ENCODE measurements at places on chromosomes 4 and X.
A peak's percentile ranks its signal among the peaks of the same experiment; 100 is the strongest.

DNA sequence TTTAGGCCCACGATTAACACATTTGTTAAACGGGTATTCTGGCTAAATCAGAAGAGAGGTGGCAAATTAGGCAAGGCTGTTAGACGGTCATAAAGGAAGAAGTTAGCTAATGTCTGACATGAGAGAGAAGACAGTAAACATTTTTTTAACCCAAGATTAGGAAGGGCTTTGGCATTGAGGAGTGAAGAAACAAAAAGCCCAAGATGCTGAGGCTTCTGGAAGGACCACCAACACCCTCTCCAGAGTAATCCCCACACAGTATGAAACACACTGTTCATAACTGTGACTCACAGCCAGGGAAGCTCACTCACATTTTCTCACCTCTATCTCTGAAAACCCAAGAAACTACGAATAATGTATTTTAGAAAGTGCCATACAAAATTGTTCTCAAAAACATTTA lies 127.6 kb downstream of the AMELX start:
- DNase-seq = no peak

DNA sequence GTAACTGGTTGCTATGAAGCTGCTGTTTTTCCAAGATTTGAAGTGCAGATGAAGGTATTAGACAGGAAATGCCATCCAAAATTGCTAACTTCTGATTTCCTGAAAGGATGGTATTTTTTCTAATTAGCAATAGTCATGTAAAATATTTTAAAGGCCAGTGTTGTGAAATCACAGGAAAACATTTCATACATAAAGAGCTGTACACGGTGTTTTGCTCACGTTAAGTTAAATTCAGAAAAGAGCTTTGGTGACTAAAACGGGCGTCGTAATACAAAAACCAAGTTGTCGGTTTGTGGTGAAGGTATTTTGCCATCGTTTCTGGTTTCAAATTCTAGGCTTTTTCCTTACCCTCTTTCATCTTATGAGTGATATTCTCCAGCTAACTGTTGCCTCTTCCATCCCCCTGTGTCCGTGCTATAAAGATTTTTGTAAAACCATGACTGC lies 39.8 kb downstream of the AFF1 start:
- no peak for DNase-seq

- DNase-seq = no peak
Measured at GRCh38 chr4:7307394-7308099, 115.2 kb downstream of the SORCS2 start.

- peak; percentile 83 for DNase-seq
Measured at GRCh38 chrX:46573892-46574773, 568 bp downstream of the CHST7 start.

- DNase-seq = peak; percentile 50
Measured at GRCh38 chrX:17361620-17362019, 13.4 kb upstream of the NHS start.

DNA sequence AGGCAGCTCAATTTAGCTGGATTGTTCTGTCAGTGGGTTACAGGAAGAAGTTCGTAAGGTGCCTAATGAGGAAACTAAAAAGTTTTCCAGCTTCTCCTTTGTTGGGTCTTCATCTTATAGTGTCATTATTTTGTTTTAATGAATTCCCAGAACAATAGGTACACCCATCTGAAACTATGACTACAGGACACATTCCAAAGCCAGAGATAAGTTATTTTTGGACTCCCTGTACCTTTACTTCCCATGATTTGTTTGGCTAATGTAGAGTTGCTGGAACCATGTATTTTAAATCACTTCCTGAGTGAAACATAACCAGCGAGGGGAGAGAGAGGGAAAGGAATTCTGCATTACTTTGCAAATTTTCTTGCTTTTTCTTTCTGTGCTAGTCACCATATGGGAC lies 114.0 kb downstream of the CLCN5 start:
- DNase-seq = no peak

- no peak for DNase-seq
Measured at GRCh38 chrX:123740536-123740935, 7.7 kb upstream of the THOC2 start.

DNA sequence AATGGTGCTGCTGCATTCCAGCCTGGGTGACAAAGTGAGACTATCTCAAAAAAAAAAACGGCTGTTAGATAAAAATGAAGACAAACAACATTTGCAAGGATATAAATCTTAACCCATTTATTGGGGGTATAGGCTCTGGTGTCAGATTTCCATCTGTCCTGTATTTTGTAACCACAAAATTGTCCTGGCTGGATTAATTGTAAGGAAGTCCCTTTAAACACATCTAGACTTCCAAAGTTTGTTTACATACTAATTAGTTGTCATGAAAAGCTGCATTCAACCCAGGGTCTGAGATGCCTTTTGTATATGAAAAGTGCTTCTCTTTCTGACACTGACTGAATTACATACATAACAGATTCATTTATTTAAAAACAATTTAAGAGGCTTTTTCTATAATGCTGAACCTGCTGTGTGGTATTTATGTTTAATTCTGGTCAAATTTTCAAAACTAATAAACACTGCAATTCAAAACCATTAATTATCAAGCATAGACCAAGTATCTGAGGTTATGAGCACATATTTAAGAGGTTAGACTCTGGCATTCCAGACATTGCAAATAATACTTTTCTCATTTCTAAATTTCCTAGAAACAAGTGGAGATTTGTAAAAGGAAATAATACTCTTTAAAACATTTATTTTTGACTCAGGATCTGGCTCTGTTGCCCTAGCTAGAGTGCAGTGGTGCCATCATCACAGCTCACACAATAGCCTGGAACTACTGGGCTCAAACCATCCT lies 17.5 kb upstream of the UGDH start:
- peak; percentile 84 for DNase-seq

GRCh38 chr4:107862658-107863057 lies 37.9 kb downstream of the SGMS2 start:
- DNase-seq = peak; percentile 38

GRCh38 chr4:151359576-151359975 lies 34.2 kb upstream of the SH3D19 start:
- DNase-seq = peak; percentile 5

DNA sequence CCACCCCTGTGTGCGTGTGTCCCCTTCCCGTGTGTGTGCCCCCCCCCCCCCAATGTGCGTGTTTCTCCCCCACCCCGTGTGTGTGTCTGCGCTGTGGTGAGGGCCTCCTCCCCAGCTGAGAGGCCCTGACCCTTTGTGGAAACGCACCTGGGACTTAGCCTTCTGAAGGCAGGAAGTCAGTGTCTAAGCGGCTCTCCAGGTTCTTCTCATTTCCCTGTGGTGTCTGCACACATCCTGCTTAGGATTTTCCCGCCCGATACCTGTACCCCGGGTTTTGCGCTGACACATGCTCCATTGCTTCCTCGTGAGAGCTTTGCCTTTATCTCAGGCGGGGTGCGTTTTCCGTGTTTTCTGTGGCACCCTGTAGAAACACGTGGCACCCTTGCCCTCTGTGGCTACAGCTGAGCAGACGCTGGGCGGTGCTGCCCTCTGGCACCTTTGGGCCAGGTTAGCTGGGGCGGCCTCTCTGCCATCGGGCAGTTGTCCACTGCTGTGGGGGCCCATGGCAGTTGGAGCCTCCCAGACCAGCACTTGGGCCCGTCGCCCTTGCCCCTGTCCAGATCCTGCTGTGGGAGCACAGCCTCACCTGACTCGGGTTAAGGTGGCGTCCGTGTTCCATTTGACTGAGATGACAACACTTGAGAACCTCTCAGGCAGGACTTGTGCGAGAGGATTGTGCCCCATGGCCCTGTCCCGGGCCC lies 26.3 kb downstream of the MAEA start:
- no peak for DNase-seq

DNA sequence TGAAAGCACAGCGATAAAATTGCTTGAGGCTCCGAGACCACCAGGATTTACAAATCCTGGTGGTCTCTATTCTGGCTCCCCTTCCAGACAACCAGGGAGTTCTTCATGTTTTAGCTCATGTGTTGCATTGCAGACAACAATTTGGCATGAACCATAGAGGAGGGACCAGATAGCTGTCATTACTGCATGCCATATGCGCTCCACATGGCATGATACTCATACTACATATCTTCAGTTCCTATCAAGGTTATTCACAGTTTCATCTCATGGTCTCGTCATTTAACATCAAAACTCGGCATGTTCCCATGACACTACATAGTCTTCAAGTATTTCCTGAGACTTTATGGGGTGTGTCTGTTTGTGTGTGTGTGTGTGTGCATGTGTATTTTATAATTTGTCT lies 220.3 kb downstream of the OR13H1 start:
- DNase-seq = no peak

DNA sequence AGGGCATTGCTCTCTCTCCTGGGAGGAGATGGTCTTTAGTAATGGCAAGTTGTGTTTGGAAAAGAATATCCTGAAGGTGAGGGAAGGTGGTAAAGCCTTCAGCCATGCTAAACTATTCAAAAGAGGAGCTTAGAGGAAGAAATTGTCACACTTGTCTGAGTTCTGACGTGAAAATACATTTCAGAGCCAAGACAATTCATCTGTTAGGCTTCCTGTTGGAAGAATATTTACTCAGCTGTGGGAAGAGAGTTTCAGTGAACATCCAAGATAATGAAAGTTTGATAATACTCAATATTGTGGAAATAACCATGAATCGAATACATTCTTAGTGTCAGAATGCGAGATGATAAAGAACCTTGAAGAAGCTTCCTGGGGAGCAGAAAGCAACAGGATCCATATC lies 143.3 kb downstream of the GPAT3 start:
- no peak for DNase-seq

- peak; percentile 92 for DNase-seq
Measured at GRCh38 chrX:134718105-134718965, 60.1 kb upstream of the PLAC1 start.
